Urothelium cell line (cell line): ENCODE measurements at places on chromosomes 12 and 14.

- no peak for DNase-seq
Measured at GRCh38 chr14:51845811-51846210, 14.6 kb upstream of the GNG2 start.

DNA sequence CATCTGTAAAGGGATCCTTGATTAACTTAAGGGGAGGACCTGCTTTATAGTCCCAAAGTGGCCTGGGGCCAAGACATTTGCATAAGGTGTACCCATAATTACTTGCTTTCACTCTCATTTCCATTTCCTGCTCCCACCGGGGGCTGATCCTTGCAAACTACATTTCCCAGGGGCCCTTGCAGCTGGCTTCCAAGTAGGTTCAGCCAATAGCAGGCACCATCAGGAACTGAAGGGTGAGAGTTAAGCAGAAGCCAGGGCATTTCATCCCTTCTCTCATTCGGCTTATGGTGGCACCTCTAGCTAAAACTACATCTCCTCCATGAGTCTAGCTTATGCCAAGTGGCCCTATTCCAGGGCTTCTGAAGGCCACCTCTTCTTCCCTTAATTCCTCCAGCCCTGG, 88.8 kb downstream of the CCDC60 start:
- no peak for DNase-seq

DNA sequence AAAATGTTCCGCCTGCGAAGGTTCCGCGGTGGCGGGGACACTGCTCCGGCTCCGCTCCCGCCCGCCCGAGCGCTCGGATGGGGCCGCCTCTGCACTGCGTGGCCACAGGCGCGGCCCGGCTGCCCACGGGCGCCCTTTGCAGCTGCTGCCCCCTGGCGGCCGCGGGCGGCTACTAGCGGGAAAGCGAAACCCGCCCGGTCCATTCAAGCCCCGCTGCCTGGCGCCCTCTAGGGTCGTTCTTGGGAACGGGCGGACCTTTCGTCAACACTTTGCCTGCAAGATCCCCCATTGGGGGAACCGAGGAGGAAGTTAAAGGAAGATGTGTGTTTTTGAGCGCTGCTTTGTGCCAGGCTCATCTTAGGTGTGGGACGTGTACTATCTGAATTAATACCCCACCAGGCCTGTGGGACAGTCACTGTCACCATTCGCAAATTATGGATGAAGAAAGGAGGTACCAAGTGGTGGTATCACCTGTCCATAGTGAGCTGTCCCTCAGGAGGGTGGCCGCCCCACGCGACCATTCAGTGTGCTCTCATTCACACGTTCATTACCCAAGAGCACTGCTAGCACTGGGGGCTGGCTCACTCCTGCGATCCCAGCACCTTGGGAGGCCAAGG, 19.4 kb downstream of the GPR132 start:
- DNase-seq, result peak; percentile 85

- no peak for DNase-seq
Measured at GRCh38 chr14:99250636-99251208, 21.3 kb downstream of the BCL11B start.

GRCh38 chr14:85572845-85573244, 42.9 kb downstream of the FLRT2 start:
- peak; percentile 50 for DNase-seq

DNA sequence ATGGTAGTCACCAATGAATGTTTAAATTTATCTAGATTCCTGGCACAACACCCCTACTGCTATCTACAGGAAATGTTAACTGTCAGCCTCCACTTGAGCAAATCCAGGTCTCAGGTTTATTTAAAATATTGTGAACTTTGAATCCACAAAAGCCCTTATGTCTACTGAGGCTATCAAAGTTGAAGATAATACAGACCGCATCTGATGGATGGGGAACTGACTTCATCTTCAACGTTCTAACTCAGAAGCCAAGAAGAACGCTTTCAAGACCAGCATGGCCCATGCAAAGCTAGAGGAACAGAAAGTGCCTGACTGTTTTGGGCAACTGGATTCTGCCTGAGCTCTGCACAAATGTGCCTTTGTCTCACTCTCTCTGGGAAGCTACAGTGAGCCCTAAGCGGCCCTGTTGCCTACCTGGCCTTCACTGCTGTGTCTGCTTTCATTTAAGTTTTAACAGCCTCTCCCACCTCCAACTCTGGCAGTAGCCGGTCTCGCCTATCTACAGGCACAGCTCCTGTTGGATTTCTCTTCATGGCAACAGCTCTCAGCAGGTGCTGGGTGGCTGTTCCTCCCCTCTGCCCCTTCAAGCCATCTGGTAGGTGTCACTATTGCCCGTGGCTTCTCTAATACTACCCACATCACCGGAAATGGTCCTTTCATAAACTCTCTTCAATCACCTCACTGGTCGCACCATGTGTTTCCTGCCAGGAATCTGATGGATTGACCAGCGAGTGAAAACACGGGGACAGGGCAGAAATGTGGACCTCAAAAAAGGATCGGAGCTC, 112.1 kb upstream of the OVCH1 start:
- no peak for DNase-seq

DNA sequence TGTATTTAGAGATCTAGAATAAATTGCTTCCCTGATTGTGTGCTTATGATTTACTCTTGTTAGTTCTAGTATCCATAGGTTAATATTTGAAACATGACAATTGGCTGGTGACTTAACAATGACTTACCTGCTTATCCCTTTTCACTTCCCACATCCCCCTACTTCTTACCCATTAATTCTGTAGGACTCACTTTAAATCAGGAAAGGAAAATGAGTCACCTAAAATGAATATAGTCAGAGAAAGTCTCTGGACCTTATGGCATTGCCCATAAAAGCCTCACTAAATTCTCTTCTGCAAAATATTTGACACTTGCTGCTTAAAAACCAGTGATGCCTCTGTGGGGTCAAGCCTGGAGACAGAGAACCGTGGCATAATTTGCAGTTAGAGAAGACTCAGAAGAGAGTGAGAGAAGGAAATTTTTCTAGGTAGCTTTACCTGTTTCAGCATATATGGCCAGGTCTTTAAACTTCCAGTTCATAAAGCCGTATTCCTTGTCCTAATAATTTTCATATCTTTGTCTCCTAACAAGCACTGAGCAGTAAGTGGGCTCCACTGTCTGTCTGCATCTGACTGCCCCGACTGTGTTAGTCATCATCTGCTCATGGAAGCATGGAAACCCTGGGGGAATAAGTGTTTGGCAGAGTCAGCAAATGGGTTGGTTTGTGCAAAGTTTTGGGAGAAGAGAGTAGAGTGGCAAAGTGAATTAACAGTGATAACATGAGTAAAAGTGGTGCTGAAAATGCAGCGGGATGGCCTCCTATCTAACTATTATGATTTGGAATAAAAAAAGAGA, 294.4 kb downstream of the AKAP6 start:
- DNase-seq, result no peak

DNA sequence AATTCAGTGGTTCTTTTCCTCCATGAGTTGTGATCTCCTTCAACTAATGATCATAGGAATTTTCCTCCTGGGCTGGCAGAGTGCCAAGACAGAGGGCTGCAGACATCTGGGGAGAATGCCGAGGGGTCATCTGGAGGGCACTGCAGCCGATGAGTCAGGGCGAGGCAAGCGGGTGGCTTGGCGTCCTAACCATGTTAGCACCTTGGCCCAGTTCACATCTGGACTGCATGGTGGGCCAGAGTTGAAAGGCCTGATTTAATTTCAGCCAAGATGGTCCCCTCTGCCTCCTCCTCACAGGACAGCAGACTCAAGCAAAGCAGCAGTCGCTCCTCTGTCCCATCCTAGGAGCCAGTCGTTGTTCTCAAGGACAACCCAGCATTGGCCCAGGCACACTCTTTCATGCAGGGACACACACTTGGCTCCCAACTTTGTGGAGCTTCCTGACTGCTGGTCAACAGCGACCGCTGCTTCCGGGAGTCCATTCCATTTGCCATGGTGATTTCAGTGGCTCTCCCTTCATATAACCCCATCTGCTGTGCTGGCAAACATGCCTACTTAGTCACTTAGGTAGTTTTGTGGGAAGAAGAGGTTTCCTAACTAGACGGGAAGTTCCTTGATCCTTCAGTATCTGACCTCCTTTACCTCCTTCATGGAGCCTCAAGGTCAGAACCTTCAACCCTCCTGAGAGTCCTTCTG, 161.8 kb downstream of the TTC8 start:
- DNase-seq, result peak; percentile 83

- peak; percentile 6 for DNase-seq
Measured at GRCh38 chr12:65232476-65233077, 45.9 kb upstream of the MSRB3 start.

GRCh38 chr12:2233034-2233433, 180.2 kb downstream of the CACNA1C start:
- no peak for DNase-seq

- no peak for DNase-seq
Measured at GRCh38 chr12:22037947-22038346, 8.1 kb upstream of the CMAS start.

DNA sequence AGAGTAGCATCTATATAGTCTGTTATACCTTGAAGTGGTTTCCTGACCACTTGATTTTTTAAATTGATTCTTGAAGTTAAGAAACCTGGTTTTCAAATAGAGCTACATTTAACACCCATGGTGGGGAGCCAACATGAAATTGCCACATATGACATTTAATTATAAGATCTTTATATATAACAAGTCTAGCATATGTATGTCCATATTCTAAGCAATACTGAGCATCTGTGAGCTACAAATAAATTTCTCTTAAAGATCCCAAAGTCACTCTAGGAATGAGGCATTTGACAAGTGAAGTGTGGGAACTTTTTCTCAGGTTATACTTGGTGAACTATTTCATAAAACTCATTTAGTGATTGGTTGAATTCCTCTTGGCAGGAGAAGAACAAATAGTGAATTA, 132.5 kb downstream of the RPL10L start:
- DNase-seq, result no peak

DNA sequence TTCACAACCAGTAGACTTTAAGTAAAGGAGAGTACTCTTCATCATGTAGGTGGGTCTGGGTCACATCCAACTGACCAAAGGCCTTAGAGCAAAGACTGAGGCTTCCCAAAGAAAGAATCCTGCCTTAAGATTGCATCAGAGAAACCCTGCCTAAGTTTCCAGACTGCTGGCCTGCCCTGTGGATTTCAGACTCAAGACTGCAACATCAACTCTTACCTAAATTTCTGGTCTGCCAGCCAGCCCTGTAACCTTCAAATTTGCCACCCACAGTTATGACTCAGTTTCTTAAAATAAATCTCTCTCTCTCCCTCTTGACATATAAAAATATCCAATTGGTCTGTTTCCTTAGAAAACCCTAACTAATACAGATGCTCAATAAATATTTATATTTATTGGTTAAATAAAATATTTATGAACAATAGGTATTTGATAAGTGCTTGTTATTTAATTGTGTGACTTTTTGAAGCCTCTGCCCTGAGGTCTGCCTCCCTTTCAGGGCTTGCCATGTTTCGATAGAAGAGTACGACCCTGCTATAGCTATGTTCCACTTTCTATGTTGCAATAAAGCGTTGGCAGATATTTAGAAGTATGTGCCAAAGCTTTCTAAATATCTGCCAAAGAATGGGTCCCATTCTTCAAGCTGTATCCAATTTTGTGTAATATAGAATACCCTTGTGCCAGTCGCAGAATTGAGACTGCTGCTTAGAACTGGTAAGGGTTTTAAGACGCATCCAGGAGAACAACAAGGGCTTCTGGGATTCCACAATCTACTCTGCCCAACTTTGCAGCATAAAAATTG, 65.7 kb downstream of the TMEM30B start:
- no peak for DNase-seq

GRCh38 chr14:60276347-60276746, 27.3 kb downstream of the PPM1A start:
- no peak for DNase-seq

DNA sequence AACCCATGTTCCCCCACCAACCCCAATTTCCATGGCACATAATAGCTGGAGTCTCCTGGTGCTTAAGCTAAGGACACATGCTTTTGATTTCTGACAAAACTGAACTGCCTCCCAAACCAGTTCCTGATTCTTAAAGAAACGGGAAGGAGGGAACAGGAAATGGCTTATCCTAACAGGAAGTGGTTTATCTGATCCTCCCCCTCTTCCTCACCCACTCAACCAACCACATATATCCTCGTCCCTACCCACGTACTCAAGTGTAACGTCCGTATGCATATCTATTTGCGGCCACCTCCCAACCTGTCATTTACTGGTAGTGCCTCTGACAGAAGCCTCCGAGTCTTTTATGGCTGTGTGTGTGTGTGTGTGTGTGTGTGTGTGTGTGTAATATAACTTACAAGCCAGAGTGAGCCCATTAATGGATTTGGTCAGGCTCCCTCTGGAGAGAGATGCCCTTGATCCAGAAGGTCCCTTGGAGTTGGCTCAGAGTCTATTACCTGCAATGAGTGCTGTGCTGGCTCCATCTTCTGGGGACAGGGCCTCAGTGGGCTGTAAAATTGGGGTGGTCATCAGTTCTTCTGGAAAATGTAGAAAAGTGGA, 7.7 kb downstream of the DAZAP2 start:
- no peak for DNase-seq

- DNase-seq, result no peak
Measured at GRCh38 chr14:89491711-89492381, 74.8 kb upstream of the FOXN3 start.

DNA sequence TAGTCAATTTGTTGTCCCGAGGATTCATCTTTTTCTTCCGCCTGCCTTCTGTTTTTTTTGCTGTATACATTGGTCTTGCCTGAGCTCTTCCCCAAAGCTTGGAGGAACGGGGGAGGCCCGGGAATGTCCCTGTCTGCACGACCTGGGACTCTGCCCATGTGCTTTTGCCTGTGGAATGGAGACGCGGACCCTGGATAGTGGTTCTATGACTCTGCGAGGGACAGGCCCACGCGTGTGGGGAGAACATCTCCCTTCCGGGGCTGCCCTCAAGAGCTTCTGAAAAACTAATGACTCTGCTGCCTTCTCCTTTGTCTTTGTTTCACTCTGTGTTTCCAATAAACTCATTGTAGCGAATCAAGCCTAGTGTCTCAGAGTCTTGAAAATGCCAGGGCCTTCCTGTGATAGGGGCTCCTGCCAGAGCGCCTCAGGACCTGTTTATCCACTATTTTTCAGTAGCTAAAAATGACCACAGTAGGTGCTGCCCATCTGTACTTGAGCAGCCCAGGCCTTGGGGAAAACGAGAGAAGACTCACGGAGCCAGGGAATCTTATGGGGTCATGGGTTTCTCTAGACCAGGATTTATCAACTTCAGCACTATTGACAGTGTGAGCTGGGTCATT, 12.3 kb downstream of the KRT83 start:
- no peak for DNase-seq

GRCh38 chr14:65850429-65851135, 438.1 kb downstream of the FUT8 start:
- DNase-seq, result no peak

DNA sequence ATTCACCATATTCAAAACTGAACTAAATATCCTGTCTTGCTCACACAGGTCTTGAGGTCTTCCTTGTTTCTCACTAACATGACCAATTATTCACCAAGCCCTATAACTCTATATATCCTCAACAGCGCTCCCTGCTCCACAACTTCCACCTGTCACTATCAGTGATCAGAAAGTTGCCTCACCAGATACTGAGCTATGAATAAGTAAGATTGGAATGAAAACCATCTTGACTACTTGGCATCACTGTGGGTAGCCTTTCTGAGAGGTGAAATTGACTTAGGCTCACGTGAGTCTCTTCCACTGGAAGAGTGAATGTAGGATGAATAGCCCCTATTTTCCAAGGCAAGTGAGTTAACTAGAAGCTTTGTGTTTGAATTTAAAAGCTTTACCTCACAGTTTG, 167.1 kb downstream of the PIK3C2G start:
- peak; percentile 36 for DNase-seq

- no peak for DNase-seq
Measured at GRCh38 chr14:68283378-68284123, 464.0 kb downstream of the RAD51B start.

GRCh38 chr14:90398315-90398839, 1.5 kb downstream of the CALM1 start:
- DNase-seq, result peak; percentile 32
